Neural crest cell (in vitro differentiated cells): ENCODE measurements at places on chromosomes 4 and X. TPM values are rescaled to one million over a fixed set of nuclear protein-coding genes. Genes with fewer than 3 reads are reported as not detected.

HS6ST2 gene
- 13.9 and 14.2 TPM in 2 replicates for total RNA-seq

AGTR2 gene
- total RNA-seq = not detected in 2 replicates

GYPE gene
- not detected in 2 replicates for total RNA-seq

- H3K36me3 ChIP-seq = peaks cover 9% of the 10 kb centered on the region
- no peak for DNase-seq
- H3K4me3 ChIP-seq = no peak overlapping the region
These were observed 58.9 kb downstream of the CHIC2 start for GRCh38 chr4:54005475-54005874.

GRCh38 chr4:79390890-79391289, 17.1 kb downstream of the GK2 start:
- H3K4me1 ChIP-seq = no peaks in the 10 kb centered on the region
- H3K36me3 ChIP-seq = no peaks in the 10 kb centered on the region
- H3K27ac ChIP-seq = no peak overlapping the region
- H3K27me3 ChIP-seq = no peaks in the 10 kb centered on the region
- no peak overlapping the region for H3K4me3 ChIP-seq

DNA sequence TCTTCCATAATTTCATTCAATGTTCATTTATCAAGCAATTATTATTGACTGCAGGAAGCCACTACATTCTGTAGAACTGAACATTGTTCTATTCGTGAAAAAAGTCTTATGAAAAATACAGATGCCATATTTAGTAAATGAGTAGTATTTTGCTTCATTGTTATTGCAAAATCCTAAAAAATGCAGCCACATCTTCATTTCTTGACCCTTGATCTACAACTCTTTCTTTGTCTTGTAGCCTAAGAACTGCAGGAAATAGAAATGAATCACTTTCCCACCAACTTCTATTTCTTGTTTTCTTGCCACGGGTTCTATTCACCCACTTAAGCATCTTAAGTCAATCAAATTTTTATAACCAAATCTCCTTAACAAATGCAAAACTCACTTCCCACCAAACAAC, 63.3 kb downstream of the KCNIP4 start:
- H3K27ac ChIP-seq = no peak overlapping the region
- no peaks in the 10 kb centered on the region for H3K27me3 ChIP-seq
- peaks cover 6% of the 10 kb centered on the region for H3K4me1 ChIP-seq
- H3K4me3 ChIP-seq = no peak overlapping the region
